Breast epithelium (tissue), 4 donors: ENCODE measurements at places on chromosomes 6 and 20. TPM values are rescaled to one million over a fixed set of nuclear protein-coding genes. Genes with fewer than 3 reads are reported as not detected.

SERPINB1 gene
- 35.1 TPM for total RNA-seq

HSPA12B gene
- total RNA-seq, result 7.0 TPM

EYA4 gene
- total RNA-seq, result 0.44 TPM

BPI gene
- 0.59 TPM for total RNA-seq

HAO1 gene
- total RNA-seq, result not detected

REM1 gene
- total RNA-seq, result 3.2 TPM
